Activated T-cell treated with anti-CD3 and anti-CD28 coated beads for 1 hour (primary cell): ENCODE measurements at places on chromosomes 3 and 15.

- DNase-seq = no peak
These were observed 744.0 kb upstream of the SGO1 start for GRCh38 chr3:20930034-20930433.

- no peak for DNase-seq
These were observed 31.1 kb upstream of the NUDT16 start for GRCh38 chr3:131350506-131350905.

GRCh38 chr3:143529798-143530197 lies 318.5 kb downstream of the SLC9A9 start:
- no peak for DNase-seq

DNA sequence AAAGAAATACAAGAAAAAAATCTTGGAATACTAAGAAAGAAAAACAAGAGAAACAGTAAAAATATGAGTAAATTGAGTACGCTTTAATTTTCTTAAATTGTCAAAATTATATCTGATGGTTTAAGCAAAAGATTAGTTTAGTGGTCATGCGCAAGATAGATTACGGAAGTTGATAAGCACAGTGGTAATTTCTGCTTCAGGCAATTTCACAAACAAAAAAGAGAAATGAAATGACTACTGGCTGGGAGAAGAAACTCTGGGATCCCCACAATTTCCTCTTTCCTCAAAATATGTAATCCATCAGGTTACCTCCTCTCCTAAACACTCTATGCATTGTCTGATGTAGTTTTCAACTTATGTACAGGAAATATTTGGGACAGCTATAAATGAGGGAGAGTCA lies 9.0 kb downstream of the MYD88 start:
- no peak for DNase-seq

DNA sequence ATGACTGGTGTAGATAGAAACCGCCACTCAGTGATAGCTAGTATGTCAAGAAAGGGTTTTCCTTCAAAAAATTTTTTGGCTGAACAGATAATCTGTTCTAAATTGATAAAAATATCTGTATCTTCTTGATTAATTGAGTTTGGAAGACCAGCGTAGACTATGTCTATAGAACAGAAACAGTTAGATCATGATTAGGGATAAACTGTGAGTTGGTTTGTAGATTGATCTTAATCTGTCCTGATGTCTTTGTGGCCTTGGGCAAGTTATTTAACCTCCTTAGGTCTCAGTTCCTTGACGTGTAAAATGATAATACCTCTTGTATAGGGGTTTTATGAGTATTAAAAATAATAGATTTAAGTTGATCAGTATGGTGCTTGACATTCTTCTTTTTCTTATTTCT lies 4.7 kb downstream of the NFKBIZ start:
- no peak for DNase-seq

- no peak for DNase-seq
These were observed 103.8 kb downstream of the PTPRG start for GRCh38 chr3:61665121-61665520.

DNA sequence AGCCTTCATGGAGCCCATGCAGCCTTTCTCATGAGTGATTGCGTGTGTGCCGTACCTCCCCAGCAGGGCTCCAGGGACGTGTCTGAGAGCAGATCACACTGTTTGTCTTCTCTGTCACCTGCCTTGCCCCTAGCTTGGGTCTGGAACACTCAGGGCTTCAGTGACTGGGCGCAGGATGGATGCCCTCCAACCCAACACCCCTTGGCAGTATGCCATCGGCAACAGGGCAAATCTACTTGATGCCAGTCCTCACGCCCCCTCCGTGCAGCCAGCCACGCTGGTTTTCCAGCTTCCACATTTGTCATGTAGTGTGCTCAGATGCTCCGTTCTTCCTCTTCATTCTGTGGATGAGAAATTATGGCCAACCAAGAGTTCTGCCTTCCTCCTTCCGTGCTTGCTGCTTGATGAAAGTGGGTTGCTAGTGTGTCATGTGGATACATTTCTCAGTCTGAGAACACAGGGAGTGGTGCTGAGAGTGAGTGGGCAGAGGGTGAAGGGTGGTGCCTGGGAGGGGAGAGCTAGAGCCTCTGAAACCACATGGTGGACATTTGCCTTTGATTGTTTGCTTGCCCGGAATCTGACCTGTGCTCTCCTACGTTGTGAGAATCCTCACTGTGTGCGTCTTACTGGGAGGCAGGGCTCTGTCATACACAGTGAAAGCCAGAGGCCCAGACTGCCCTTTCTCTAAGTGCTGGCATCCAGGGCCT lies 97.2 kb downstream of the FAM43A start:
- DNase-seq = no peak

GRCh38 chr15:79948761-79949160 lies 22.2 kb downstream of the BCL2A1 start:
- DNase-seq = no peak

- no peak for DNase-seq
These were observed 124.8 kb upstream of the NEO1 start for GRCh38 chr15:72927451-72927850.

DNA sequence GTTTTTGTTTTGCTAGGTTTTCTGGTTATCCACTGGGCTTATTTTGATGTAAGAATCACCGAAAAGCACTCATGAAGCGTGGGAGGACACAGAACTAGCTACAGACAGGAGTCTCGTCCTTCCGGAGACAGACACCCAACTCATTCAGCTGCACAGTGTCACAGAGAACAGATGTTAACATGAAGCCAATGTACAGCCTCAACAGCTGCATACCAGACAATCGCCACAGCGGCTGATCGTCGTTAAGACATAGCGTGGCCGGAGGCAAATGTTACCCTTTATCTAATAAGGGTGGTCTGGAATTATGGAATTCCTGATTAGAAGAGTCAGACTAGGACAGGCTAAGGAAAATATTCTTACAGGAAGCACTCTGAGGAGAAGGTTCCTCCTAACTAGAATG lies 1.1 kb upstream of the PYGO1 start:
- no peak for DNase-seq

GRCh38 chr3:183116025-183116614 lies 16.8 kb upstream of the MCCC1 start:
- peak; percentile 30 for DNase-seq

DNA sequence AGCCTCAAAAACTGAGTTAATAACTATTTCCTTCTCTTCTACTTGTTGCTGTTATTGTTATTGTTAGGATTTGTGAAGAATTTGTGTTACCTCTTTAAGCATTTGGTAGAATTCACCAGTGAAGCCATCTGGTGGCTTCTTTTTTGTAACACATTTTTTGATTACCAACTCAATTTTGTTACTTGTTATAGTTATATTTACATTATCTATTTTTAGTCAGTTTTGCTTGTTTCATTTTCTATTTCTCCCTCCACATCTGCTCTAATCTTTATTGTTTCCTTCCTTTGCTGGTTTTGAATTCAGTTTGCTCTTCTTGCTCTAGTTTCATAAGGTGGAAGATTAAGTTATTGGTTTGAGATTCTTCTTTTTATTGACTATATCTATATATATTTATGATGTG lies 3.7 kb upstream of the SLC9C1 start:
- DNase-seq = no peak

- no peak for DNase-seq
These were observed 4.7 kb upstream of the DIS3L start for GRCh38 chr15:66288551-66289185.

DNA sequence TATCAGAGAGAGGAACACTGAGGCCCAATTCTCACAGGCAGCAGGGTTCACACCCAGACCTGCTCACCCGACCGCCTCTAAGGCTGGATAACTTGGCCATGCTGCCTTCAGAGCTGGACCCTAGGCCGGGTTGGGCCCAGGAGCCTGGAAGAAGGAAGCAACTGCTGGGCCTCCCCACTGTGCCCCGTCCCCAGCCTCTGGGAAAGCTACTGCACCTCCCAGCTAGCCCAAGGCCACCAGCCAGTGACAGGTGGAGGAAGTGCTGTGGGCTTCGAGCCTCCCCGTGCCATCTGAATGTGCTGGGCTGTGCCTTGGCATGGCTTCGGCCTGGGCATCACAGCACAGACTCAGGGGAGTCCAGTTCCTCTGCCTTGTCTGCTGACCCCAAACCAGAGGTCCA lies 62.5 kb upstream of the RPL32 start:
- DNase-seq = no peak

- DNase-seq = peak; percentile 79
These were observed at the start of the genes EXOSC7 and ZDHHC3 for GRCh38 chr3:44976002-44976815. TSS of gene EXOSC7 (plus strand) at chr3:44976244. CDS start at chr3:44976278, 34 bp downstream. TSS of gene ZDHHC3 (minus strand) at chr3:44976174. CDS start at chr3:44959436, 16,738 bp downstream.

GRCh38 chr3:194871143-194871863 lies 185.6 kb downstream of the FAM43A start:
- DNase-seq = no peak

GRCh38 chr3:177516158-177517011 lies 319.1 kb upstream of the TBL1XR1 start:
- DNase-seq = no peak

DNA sequence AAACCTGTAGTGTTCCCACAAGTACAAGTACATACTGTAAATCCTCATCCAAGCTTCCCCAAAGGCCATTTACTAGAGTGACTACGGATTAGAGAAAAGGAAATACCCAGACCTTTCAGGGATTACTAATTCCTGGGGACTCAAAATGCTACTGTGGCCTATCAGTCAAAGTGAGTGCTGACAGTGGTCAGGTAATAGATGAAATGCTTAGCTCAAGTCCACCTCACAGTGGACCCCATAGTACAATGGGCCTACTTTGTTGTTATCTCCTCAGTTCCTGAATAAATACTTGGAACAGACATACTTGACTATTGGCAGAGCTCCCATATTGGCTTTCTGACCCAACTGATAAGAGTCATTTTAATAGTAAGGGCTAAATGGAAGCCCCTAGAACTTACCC lies 61.6 kb downstream of the MAP4 start:
- no peak for DNase-seq

DNA sequence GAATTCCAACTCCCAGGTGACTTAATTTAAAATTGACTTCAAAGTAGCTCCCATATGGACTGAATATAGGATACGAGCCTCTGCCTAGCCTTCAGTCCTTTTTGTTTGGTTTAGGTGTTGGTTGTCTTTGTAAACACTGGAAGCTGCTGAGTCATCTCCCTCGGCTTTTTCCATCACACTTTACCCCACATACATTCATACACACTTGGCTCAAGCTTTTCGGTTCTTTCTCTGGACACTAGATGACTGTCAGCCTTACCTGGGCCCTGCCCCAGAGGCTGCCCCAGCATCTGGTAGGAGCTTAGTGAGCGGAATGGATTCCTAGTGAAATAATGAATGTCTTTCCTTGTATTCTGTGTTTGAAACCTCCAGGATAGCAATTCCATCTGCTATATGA lies 201.5 kb upstream of the IL12A start:
- DNase-seq = no peak

DNA sequence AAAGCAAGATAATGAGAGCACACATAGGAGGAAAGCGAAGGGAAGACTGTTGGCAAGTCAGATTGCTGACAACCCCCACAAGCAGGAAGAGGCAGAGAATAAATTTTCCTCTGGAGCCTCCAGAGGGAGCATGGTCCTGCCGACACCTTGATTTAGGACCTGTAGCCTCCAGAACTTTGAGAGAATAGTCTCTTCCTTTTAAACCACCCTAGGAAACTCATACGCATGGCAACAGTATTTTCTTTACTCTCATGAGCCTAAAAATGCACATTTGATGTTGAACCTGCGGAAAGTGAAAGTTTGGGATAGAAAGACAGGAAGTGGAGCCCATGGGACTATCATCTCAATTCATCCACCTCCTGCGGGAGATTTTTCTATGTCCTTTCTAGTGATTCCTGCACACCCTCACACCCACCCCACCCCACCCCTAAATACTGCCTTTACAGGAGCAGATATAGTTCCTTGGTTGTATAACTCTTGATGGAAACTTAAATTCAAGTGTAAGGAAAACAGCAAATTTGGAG lies 116.7 kb upstream of the LPP start:
- no peak for DNase-seq

DNA sequence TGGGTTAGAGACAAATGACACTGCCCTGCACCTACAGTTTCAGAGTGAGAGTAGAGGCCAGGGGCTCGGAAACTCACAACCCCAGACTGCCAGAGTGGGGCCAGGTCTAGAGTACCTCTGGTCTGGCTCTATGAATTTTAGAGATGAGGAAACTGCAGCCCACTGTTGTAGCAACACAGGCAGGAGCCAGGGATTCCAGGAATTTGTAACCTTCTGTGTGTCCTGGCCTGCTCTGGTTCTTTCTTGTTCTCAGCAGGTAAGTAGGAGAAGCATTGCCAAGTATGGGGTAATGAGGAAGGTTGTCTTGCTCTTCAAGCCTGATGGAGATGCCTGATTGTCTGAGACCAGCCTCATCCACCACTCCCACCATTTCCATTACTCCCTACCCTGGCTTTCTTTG lies 221.8 kb downstream of the UACA start:
- DNase-seq = no peak

DNA sequence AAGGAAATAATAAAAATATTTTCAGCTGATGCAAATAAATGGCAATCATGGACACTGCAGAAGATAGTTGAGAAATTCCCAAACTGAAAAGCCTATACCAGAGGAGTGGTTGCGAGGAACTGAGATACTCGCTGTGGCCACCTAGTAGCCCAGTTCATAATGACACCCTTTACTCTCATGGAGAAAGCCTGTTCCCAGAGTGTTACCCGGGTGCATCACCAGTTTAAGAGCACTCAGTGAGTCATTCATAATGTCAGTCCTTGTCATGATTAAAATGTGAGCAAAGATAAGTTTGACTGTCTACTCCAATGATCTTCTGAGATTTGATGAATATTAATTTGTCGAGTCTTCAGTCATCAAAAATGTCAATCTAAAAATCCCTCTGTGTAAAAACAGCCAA lies 138.4 kb upstream of the LRRC3B start:
- DNase-seq = no peak

DNA sequence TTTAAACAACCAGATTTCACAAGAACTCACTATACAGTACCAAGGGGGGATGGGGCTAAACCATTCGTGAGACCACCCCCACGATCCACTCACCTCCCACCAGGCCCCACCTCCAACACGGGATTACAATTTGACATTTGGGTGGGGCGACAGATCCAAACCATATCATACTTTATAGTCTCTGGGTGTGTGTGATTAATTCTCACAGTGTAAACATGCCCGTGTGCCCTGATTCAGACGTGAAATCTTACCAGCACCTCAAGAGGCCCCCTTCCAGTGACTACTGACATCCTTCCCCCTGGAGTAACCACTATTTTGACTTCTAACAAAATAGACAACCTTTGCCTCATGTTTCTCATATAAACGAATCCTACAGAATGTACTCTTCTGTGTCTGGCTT lies 5.0 kb upstream of the PDIA5 start:
- no peak for DNase-seq

DNA sequence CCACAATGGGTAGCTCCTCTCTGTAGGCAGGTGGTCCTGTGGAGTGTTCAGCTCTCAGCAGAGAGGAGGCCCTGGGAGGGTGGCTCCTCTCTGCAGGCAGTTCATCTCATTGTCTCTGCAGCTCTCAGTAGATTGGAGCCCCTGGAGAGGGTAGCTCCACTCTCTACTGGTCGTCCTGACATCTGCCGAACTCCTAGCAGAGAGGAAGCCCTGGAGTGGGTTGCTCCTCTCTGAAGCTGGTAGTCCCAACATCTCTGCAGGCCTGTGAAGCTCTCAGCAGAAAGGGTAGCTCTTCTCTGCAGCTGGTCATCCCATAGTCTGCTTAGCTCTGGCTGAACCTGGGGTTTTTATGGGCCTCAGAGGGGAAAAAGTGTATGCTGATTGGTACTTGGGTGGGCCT lies 50.8 kb downstream of the EFCAB12 start:
- no peak for DNase-seq
